ENCODE measurements at places on chromosomes 5 and 9. TPM values are rescaled to one million over a fixed set of nuclear protein-coding genes. Genes with fewer than 3 reads are reported as not detected.

DNA sequence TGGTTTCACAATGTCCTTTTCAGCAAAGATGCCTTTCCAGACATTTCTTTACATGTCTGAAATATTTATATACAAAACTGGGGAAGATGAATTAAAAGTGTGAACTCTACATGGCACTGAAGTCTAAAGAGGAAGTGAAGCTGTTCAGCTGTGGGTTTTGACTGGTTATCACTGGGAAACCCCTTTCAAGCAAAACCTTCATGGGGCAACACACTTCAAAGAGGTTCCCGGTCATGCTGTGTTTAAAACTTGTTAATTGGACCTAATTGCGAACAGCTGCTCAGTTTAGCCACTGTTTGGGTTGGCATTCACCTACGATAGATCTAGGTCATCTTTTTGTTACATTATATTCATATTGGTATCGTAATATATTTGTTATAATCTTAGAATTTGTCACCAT is 20.0 kb upstream of the GDNF start:
- no peak for ATAC-seq

DNA sequence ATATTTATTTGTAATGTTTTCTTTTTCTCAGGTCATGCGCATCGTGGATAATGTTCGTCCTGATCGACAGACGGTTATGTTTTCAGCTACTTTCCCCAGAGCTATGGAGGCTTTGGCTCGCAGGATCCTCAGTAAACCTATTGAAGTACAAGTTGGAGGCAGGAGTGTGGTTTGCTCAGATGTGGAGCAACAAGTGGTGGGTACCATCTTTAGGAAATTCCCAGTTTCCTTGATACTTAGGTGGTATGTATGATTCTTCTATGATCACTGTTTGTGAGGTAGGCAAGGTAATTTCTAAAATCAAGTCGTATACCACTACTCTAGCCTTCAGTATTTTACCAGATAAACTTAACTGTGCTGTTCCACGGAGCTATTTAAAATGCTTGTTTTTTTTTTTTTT is 36.2 kb downstream of the DDX46 start:
- ATAC-seq = no peak

GRCh38 chr5:32110111-32110696 is 63.9 kb downstream of the GOLPH3 start:
- ATAC-seq = no peak

DNA sequence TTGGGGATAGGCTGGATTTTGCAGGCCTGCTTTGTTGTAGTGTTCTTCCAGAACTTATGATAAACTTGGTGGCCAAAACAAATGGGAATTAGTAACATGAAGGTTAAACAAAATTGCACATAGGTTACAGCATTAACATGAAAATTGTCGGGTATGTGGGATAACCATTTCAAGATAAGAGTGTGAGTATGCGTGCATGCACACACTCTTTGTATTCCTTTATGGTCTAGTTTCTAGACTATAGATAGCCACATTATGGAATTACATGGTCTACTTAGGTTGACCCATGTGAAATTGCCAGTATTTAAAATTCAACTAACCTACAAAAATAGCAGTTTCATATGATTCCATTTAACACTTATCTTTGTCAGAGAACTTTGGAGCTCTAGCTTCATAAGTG is 1.4 kb downstream of the HMGCR start:
- no peak for ATAC-seq

DNA sequence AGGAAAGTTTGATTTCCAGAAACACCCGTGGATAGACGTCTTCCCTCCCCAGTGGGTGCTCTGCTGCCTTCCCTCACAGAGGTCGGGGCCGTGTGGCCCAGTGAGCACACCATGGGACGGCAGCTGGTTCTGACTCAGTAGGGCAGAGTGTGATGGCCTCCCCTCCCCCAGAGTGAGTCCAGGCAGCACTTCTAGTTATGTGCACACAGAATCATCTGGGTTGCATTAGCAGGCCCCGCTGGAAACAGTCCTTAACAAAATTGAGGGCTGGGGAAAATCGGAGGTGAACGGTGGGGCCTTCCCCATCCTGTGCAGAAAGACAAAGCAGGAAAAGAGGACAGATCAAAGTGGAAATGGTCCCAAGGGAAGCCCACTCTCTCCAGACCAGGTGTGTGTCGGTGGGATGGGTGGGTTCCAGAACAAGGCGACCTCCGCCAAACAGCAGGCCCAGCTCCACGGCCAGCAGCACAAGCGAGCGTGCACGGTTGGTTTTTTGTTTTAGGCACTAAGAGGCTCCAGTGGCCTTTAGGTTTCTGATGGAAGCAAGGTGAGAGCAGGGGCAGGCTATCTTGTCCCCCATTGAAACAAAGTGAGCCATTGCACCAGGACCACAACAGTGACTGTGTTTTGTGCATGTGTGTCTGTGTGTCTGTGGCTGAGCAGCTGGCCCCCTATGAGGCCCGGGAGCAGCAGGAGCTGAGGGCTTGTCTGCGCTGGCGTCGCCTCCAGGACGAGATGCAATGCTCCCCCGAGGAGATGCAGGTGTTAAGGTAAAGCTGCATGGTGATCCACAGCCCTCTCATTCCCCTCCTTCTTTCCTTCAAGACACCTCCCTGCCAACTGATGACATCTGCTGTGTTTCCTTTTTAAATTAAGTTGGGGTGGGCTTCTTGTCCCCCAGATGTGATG is 201.5 kb downstream of the AOPEP start:
- ATAC-seq = no peak

- no peak for ATAC-seq
Measured at GRCh38 chr9:129012343-129012742, 15.8 kb downstream of the SH3GLB2 start.

GRCh38 chr5:32584646-32585045 is 711 bp upstream of the SUB1 start:
- ATAC-seq = peak; percentile 36

- no peak for ATAC-seq
Measured at GRCh38 chr5:91417219-91417618, 34.1 kb upstream of the ARRDC3 start.

Gene PCDHGB4
- 2.8 TPM for total RNA-seq

Gene AGPAT2
- 91.7 TPM for total RNA-seq

Gene DNAH5
- 0.52 TPM for total RNA-seq

Gene HAND1
- not detected for total RNA-seq

Gene LRRC26
- 1.6 TPM for total RNA-seq

Data from esophagus mucosa (tissue), 1 donor.